ENCODE measurements at places on chromosomes 6 and 20. TPM values are rescaled to one million over a fixed set of nuclear protein-coding genes. Genes with fewer than 3 reads are reported as not detected.

KCNS1 gene
- 0.70 TPM for total RNA-seq

BTN1A1 gene
- 0.16 TPM for total RNA-seq

TENT5A gene
- 0.76 TPM for total RNA-seq

MUCL3 gene
- total RNA-seq, result not detected

HTR1B gene
- not detected for total RNA-seq

DNAH8 gene
- total RNA-seq, result 0.08 TPM

ERMARD gene
- total RNA-seq, result 24.0 TPM

SLC35D3 gene
- total RNA-seq, result not detected

OVOL2 gene
- not detected for total RNA-seq

TP53TG5 gene
- total RNA-seq, result 0.40 TPM

TGM3 gene
- total RNA-seq, result not detected

RHAG gene
- not detected for total RNA-seq

RAB44 gene
- total RNA-seq, result not detected

GSTA1 gene
- not detected for total RNA-seq

TMEM14A gene
- total RNA-seq, result 19.6 TPM

FAXC gene
- total RNA-seq, result not detected

MTO1 gene
- 48.9 TPM for total RNA-seq

SLC22A2 gene
- not detected for total RNA-seq
